Right ventricle myocardium superior (tissue), 1 donor: ENCODE measurements at places on chromosomes 6 and 20. TPM values are rescaled to one million over a fixed set of nuclear protein-coding genes. Genes with fewer than 3 reads are reported as not detected.
A peak's percentile ranks its signal among the peaks of the same experiment; 100 is the strongest.

The PEX3 gene
- total RNA-seq: 17.9 TPM

The TBXT gene
- total RNA-seq: not detected

The ZBTB46 gene
- total RNA-seq: 13.5 TPM

The DSP gene
- 350 TPM for total RNA-seq

The GNAS-AS1 gene
- 0.13 TPM for total RNA-seq

The OPRL1 gene
- 0.75 TPM for total RNA-seq

The BLOC1S5 gene
- 9.9 TPM for total RNA-seq

The LIN28B gene
- not detected for total RNA-seq

The CTAGE9 gene
- not detected for total RNA-seq

The LTA gene
- total RNA-seq: not detected

The AGPAT1 gene
- 44.2 TPM for total RNA-seq

DNA sequence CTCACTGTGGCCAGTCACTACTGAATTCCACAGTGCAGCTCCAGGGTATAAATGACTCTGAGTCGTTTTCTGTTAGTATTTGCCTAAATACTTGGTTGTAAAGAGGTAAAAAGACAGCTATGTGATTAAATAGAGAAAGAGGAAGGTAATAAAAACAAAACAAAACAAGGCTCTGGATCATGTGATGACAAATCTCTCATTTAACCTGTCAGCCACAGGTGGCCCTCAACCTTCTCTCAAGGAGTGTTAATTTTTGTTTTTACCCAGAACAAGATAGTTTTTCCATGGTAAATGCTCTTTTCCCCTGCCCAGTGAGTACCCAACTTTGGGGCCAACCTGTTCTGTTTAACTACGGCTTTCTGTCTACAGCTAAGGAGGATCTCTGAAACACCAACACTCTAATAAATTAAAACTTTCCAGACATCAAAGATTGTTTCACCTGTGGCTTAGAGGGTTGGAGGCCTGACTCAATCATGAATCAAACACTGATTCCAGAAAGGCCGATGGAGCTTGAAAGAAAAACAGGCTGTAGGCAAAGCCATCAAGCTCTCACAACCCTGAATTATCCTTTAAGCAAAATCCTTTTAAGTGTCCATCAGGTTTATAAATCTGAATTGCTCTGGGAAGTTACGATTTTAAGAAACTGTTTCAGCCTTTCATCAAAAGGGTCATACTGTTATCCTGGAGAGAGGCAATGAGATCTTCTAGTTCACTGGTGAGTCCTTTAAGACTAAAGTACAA, 81.5 kb upstream of the BCLAF1 start:
- no peak for DNase-seq

- no peak for DNase-seq
Observed at GRCh38 chr6:46821458-46821881, 28.3 kb downstream of the MEP1A start.

GRCh38 chr6:72855471-72855870, 233.6 kb downstream of the KCNQ5 start:
- DNase-seq: no peak

DNA sequence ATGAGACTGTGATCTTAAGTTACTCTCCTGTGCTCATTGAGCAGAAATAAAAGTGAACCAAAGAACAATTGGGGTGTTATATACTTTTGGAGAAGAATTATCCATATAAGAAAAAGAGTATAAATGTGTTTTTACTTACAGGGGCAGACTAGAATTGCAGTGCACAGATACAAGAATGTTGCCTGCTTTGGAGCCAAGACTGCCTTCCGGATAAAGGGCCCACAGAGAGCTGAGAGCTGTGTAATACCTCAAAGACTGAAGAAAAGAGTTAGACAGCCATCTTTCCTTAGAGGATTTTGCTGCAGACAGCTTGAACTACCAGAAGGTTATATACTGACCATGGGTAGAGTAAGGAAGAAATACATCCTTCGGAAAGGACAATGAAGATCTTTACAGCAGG, 1235.5 kb upstream of the CITED2 start:
- no peak for DNase-seq

DNA sequence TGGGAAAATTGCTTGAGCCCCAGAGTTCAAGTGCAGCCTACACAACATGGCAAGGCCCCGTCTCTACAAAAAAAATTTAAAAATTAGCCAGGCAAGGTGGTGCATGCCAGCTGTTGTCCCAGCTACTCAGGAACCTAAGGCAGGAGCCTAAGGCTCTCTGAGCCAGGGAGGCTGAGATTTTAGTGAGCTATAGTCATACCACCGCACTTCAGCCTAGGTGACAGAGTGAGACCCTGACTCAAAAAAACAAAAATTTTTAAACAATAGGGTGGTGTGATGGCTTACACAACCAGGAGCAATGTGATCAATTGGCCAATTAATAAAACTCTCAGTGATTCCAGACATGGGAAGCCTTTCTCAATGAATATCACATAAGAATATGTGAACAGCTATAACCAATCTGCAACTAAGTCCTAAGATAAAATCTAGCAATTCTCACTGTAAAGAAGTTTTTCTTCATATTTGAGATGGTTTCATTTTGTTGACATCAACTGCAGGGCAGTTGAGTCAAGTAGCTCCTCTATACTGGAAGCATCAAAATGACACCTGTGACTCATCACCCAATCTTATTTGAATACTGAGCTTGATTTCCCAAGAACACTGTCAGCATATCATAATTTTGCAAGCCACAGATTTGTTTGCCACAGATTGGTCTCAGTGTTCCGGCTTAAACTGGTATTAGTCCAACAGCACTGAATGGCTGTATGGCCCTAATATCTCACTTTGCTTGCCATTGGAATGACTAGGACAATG, 169.0 kb upstream of the GJE1 start:
- DNase-seq: no peak

DNA sequence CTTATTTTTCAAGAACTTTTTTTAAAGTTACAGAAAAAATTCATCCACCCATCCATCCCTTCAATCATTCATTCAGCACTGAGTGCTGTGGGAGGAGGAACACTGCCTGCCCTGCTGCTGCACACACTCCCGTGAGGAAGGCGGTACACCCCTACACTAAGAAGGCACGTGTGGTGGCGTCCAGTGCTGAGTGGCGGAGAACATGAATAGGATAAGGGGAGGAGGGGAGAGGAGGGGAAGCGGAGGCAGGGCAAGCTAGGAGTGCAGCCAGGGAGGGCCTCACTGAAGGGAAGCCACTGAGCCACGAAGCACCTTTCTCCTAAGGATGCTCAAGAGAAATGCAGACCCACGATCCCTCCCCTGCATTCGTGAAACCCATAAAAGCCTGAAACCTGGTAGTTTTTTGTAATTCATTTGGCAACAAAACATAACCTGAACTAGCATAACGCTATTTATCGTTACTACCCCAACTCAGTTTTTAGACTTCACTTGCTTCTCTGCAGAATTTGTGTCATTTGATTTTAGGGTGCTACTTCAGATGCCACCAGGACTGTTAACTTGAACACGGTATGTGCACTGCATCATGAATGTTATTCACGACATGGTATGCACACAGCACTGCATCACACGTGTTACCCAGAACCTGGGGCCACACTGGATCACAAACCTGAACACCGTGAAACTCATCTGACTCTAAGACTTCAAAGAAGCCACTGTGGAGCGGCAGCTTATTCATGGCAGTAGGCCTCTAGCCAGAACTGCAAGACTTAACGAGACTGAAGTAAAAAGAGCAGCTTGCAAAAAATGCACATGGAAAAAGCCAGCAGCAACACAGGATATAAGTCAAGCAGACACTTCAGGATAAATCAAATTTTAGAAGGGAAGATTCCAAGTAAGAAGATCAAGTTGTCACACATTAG, 3.5 kb downstream of the RNASET2 start:
- DNase-seq: no peak

GRCh38 chr6:41288030-41288753, 1.7 kb upstream of the TREM1 start:
- no peak for DNase-seq

DNA sequence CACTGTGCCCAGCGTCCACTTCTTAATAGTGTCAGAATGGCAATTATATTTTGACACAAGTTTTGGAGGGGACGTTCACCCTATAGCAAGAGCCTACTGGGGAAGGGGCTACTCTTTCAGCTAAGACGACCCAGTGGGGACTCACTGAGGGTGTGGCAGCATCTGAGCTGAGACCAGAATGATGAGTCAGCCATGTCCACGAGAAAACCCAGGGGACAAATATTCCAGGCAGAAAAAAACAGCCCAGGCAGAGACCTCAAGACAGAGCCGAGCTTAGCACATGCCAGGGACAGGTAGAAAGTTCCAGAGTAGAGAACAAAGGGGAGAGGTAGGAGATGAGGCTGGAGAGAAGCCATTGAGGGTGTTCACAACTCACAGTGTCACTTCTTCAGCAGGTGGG, 11.2 kb downstream of the CNBD2 start:
- no peak for DNase-seq

- DNase-seq: no peak
Observed at GRCh38 chr6:86251106-86251505, 608.4 kb upstream of the SYNCRIP start.

GRCh38 chr6:161068321-161068741, 76.8 kb downstream of the MAP3K4 start:
- DNase-seq: no peak

DNA sequence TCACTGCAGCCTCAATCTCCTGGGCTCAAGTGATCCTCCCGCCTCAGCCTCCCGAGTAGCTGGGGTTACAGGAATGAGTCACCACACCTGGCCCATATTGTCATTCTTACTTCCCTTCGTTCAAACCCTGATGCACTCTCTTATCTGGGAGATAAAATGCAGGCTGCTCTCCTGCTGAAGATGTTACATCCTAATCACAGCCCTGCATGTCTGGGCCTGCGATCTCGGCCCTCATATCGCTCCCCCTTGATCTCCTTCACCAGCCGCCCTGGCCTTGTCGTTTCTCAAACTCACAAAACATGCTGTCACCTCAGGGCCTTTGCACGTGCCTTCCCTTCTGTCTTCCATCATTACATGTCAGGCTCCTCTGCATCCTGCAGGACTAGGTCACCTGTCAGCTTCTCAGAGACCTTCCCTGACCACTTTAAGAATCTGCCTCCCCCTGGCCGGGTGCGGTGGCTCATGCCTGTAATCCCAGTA, 8.8 kb upstream of the C20orf203 start:
- DNase-seq: peak; percentile 18

DNA sequence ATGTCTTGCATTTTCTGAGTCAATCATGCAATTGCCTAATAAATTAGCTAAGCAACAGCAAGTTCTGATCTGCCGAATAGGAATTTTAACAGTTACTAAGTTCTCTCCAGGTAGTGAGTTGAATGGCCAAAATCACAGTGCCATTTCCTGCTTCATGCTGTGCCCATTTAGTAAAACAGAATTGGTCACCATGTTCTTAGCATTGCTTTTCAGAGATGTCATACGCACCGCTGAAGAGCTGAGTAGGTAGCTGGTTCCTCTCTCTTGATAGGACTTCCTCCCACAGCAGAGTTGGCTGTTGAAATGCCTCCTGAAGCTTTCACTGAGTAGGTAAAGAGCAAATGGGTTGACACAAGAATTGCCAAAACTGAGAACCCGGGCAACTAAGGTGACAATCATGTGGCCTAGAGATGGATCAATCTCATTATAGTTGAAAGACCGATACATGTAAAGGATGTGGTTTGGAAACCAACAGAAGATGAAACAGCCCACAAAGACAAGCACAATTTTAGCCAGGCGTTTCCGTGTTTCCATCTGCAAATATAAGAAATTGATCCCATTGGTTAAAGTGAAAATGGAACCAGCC, 57.1 kb upstream of the GJE1 start:
- DNase-seq: no peak

GRCh38 chr6:6795393-6795792, 206.9 kb downstream of the LY86 start:
- no peak for DNase-seq

DNA sequence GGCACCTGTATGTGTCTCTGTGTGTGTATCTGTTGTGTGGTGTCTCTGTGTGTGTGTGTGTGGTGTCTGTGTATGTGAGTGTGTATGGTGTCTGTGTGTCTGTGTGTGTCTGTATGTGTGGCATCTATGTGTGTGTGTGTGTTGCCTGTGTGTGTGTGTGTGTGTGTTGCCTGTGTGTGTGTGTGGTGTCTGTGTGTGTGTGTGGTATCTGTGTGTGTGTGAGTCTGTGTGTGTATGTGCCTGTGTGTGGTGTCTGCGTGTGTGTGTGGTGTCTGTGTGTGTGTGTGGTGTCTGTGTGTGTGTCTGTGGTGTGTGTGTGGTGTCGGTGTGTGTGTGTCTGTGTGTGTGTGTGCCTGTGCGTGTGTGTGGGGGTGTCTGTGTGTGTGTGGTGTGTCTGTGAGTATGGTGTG, 31.7 kb upstream of the VEGFA start:
- DNase-seq: no peak

GRCh38 chr20:46875059-46875458, 19.6 kb upstream of the EYA2 start:
- DNase-seq: no peak

- no peak for DNase-seq
Observed at GRCh38 chr6:37674161-37674560, 23.5 kb downstream of the MDGA1 start.

- DNase-seq: no peak
Observed at GRCh38 chr6:155040154-155040553, 45.0 kb downstream of the TIAM2 start.

GRCh38 chr6:22886650-22887581, 317.6 kb downstream of the HDGFL1 start:
- DNase-seq: no peak

GRCh38 chr20:21693322-21693721, 12.1 kb upstream of the PAX1 start:
- no peak for DNase-seq

DNA sequence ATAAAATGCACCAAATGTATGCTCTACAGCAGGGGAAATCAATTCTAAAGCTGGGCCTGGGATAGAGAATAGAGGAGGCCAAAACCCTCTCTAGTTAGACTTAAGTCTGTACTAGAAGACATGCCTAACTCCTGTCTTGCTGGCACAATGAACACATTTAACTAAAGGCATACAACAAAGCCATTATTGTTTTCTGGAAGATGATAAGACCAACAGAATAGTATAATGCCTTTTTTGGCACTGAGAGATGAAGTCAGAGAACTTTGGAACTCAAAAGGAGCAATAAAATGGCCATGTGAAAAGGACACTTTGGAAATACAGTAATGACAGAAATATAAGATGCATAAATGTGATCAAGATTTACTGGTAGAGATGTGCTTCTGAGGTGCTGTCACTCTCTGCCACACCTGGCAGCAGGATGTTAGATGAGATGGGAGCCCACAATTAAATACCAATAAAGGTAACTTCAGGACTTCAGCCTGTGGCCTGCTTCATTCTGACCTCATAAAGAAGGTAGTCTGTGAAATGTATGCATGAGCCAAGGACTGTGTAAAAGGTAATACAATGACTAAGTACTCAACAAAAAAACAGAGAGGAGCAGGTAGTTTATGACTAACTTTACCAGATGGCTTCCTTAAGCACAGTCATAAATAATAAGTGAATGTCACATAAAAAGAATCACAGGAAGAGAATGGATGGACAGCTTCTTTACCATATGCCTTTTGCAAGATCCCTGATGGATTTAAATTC, 333.4 kb downstream of the BCKDHB start:
- no peak for DNase-seq

- no peak for DNase-seq
Observed at GRCh38 chr6:142633317-142633716, 311.7 kb downstream of the HIVEP2 start.
